ENCODE measurements at places on chromosomes 12 and 14.

GRCh38 chr12:66633676-66634075 lies 45.2 kb downstream of the GRIP1 start:
- peak; percentile 10 for DNase-seq

DNA sequence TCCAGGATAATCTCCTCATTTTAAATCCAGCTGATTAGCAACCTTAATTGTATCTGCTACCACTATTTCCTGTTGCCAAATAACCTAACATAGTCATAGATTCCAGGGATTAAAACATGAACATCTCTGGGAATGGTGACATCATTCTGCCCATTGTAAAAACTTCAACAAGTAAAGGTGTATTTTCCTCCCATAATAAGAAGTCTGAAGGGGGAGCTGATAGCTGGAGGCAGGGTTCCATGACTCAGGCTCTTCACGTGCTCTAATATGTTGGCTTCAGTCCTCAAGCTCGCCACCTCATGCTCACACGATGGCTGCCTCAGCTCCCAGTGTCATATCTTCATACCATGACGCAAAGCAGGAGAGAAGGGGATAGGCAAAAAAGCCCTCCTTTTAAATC lies 172.0 kb upstream of the VASH1 start:
- peak; percentile 57 for DNase-seq

DNA sequence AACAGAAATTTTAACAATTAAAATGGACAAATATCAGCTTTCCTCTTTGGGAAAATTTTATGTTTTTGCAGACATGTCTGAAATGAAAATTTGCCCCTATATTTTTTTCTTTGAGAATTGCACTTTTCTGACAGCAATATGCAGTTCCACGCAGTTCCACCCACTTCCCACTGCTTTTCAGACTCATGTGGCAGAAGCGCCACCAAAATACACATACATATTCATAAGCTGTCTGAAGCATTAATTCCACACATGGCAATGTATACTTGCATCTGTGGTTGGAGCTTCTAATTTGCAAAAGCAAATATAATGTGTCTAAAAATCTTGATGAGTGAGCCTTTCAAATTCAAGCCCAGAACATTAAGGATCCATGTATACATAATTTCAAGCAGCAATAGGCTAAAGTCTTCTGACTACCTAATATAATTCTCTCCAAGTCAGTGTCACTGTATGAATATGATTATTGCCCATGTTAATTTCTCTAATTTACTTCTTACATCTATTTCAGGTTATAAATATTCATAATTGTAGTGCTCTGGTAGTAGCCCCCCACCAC lies 129.5 kb downstream of the PRKD1 start:
- DNase-seq: no peak

DNA sequence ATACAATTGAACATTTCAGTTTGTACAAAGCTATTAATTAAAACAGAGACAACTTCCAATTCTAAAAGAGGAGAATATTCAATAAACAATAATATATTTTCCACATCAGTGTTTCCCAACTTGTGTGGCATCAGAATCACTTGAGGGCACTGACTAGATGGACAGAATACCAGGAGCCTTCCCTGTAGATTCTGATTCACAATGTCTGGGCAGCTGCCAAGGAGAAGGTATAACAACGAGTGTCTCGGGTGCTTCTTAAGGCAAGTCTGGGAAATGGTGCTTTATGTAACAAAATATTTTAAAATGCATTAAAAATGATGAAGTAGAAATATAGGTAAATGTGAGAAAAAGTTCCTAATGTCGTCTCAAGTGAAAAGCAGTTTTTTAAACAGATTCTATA lies 26.2 kb downstream of the GALC start:
- peak; percentile 22 for DNase-seq

GRCh38 chr12:42767326-42767954 lies 177.9 kb upstream of the PRICKLE1 start:
- no peak for DNase-seq

- no peak for DNase-seq
Measured at GRCh38 chr14:21197418-21198205, 41.7 kb upstream of the OR5AU1 start.

GRCh38 chr12:128290938-128291337 lies 24.0 kb downstream of the TMEM132C start:
- DNase-seq: no peak
